ENCODE measurements at places on chromosomes 6 and 20. TPM values are rescaled to one million over a fixed set of nuclear protein-coding genes. Genes with fewer than 3 reads are reported as not detected.

MLIP gene
- 69.5 TPM for polyA plus RNA-seq

DNA sequence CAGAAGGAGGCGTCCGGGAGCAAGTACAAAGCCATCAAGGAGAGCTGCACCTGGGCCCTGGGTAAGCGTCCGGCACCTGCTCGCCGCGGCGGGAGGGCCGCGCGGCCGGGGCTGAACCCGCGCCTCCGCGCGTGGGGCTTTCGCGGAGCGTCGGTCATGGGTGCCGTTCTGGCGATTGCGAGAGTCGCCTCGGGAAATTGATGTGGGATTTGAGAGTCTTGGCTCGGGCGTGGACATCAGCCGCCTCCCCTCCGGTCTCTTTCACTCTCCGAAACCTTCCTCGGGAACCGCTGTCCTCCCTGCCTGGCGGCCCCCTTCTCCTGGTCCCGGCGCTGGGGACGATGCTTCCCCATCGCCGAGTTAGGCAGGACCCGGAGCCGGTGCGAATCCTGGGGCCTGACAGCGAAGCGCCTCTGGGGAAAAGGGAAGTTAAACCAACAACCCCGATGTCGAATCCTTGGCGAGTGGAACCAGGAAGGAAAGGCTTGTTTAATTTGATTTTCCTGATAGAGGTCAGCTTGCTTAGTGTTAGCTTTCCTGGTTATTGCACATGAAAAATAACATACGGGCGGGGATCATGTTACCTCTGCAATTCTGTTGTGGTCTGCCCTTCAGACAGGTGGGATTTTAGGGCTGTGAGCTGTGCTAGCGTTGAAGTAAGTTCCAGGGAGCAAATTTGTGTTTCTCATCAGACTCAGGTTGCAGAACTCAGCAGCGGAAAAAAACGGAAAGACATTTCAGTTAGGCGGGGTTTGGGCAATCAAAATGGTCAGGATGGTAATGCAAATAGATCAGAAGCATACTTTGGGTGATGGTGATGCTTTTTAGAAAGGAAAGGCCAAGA is 594 bp downstream of the ARFGEF3 start:
- DNase-seq = no peak

EPHA7 gene
- polyA plus RNA-seq = 8.1 TPM

DNA sequence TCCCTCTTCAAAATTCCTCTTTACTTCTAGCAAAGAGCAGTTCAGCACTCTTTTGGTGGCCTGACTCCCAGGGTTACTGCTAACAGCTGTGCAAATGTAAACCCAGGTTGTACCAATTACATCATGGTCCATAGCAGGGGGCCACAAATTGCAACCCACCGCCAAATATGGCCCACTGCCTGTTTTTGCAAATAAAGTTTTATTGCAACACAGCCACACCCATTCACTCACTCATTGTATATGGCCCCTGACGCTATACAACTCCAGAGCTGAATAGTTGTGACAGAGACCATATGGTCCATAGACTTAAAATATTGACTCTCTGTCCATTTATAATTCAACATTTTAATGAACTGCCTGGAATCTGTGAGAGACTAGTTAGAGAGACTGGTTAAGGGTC is 233.4 kb downstream of the NFATC2 start:
- no peak for DNase-seq

PRKN gene
- 4.6 TPM for polyA plus RNA-seq

GRCh38 chr6:149593408-149593807 is 27.2 kb downstream of the GINM1 start:
- DNase-seq = no peak

DNA sequence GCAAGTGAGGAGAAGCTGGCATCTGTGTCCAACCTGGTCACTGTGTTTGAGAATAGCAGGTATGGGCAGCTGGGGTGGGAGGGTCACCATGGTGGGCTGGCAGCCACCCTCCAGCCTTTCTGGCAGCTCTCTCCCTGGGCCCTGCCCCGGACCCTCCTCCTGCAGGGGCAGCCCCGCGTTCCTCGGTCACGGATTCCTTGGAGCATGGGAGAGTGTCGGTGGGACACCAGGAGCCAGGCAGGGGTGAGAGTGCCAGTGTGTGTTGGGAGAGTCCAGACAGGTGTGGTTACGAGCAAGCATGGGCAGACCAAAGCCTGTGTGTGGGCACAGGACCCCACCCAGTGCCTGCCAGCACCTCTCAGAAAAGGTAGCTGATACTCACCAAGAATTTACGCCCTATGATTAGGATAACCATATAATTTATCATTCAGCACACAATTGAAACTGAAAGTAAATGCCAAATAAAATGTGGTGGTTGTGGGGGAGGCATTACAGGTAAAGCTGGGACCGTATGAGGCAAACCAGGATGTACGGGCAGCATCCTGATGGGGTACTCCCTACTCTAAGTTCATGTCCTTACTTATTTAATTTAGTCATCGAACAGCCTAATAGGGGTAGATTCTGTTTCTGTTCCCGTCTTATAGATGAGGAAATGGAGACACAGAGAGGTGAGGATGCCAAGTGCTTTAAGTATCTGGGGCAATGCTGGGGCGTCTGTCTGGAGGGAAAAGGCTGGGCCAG is 542 bp downstream of the FGD2 start:
- DNase-seq = no peak

GRCh38 chr20:43981540-43981939 is 66.9 kb downstream of the TOX2 start:
- no peak for DNase-seq

TPX2 gene
- polyA plus RNA-seq = 21.5 TPM

- DNase-seq = no peak
Observed at GRCh38 chr6:89999154-89999553, 104.9 kb downstream of the GJA10 start.

DNA sequence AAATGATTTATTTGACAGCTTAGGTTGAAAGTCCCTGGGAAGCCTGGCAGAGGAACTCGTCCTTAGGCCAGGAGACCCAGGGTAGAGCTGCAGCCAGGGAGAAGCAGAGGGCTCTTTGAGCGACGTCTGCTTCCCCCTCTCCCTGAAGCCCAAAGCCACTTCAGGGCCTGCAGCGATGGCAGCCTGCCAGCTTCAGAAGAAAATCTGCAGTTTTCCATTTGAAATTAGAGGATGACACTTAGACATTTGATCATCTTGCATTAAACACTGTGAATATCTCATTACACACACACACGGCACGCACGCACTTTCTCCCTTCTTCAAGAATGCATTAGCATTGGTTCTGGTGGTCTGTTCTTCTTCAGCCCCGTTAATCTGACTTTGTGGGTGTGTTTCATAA is 96.5 kb downstream of the PLEKHG1 start:
- no peak for DNase-seq

- no peak for DNase-seq
Observed at GRCh38 chr20:32986331-32986966, 17.8 kb downstream of the SUN5 start.

AGER gene
- 8.0 TPM for polyA plus RNA-seq

DNA sequence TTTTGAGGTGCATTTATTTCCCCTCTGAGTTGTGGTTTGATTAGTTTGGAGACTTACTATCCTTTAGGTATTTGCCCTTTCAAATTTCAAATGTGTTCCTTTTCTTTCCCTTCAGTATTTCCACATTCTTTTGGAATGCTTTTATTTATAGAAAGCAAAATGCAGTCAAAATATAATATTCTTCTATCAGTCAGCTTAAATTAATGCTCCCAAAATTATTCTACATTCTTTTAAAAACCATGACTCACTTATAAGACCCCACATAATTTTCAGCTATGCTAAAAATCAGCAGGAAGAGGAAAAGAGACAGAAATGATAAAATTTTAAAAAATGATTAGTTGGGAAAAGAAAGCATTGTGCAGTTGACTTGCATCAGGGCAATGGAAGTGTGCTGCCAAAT is 180.0 kb upstream of the SMLR1 start:
- no peak for DNase-seq

DNA sequence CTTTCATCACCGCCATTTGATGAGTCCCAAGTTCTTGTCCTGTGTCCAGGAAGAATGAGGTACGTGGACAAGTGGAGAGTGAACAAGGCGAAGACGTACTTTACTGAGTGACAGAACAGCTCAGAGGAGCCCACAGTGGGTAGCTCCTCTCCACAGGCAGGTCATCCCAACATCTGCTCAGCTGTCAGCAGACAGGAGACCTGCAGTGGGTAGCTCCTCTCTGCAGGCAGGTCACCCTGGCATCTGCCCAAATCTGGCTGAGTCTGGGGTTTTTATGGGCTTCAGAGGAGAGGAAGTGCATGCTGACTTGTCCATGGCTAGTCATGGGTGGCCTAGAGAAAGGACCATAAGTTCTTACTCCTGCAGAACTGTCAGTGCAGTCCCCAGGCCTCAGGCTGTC is 32.7 kb upstream of the PDYN start:
- no peak for DNase-seq

DNA sequence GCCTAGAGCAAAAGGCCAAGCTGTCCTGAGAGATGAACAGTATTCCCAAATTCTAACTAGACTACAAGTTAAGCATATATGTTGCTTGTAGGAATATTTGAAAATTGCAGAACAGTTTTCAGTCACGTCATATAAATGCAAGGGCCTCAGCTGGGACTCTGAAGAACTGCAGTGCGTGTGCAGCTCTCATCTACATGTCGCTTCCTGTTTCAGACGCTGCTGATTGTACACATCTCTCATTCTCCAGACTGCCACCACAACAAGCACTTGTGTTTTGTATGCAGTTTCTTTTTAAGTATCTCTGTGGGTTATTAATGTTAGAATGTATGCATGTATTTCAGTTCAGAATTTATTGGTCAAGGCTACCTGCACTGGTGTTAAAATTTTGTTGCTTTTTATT is 119.7 kb downstream of the MAP3K4 start:
- DNase-seq = no peak

DNA sequence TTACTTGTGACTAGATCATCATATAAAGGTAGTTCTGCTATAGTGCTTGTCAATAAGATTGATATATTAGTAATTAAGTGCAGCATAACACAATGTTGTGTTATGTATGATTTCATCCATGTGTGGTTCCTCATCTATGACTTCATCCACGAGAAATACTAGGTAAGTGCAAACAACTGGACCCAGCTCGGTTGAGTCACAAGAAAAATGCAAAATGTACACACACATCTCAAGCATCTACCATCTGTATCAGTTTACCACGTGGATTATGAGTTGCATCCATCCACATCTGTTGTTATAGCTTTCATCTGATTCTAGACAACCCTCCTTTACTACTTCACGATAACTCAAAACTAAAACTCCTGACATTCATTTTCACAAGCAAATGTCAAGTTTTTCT is 517.0 kb upstream of the CITED2 start:
- no peak for DNase-seq

SLC22A7 gene
- polyA plus RNA-seq = not detected

- no peak for DNase-seq
Observed at GRCh38 chr20:25529295-25529951, 55.9 kb downstream of the NINL start.

HS3ST5 gene
- 0.54 TPM for polyA plus RNA-seq
